Epithelial cell of umbilical artery (primary cell): ENCODE measurements at places on chromosomes 12 and 14. TPM values are rescaled to one million over a fixed set of nuclear protein-coding genes. Genes with fewer than 3 reads are reported as not detected.

SERPINA1 gene
- total RNA-seq, result not detected in 2 replicates

ARHGEF40 gene
- 7.8 and 8.7 TPM in 2 replicates for total RNA-seq

AKAP3 gene
- total RNA-seq, result 0.97 and 1.1 TPM in 2 replicates

CLEC4E gene
- total RNA-seq, result not detected in 2 replicates

UBE3B gene
- total RNA-seq, result 39.3 and 41.9 TPM in 2 replicates

CAPS2 gene
- 2.3 TPM in 2 replicates for total RNA-seq

RNF212B gene
- not detected in 2 replicates for total RNA-seq

DPY19L2 gene
- total RNA-seq, result 1.9 and 6.7 TPM in 2 replicates

CMKLR1 gene
- total RNA-seq, result not detected in 2 replicates

SLC4A8 gene
- 1.6 and 2.4 TPM in 2 replicates for total RNA-seq

CCDC85C gene
- total RNA-seq, result 15.9 and 22.3 TPM in 2 replicates

IFNG-AS1 gene
- total RNA-seq, result not detected in 2 replicates

WNT1 gene
- not detected in 2 replicates for total RNA-seq

SMIM41 gene
- not detected in 2 replicates for total RNA-seq

MANSC4 gene
- 0.32 TPM in 1 of 2 replicates, not detected in the other for total RNA-seq

ADGRD1 gene
- 0.15 TPM in 1 of 2 replicates, not detected in the other for total RNA-seq

ST8SIA1 gene
- under 0.01 TPM in 1 of 2 replicates, not detected in the other for total RNA-seq

PIWIL1 gene
- not detected in 2 replicates for total RNA-seq

HRK gene
- not detected in 2 replicates for total RNA-seq

PPP1R1A gene
- total RNA-seq, result not detected in 2 replicates

STON2 gene
- 0.32 TPM in 1 of 2 replicates, not detected in the other for total RNA-seq

DNAJC22 gene
- total RNA-seq, result 0.61 and 1.3 TPM in 2 replicates

CCDC88C gene
- total RNA-seq, result 10.1 and 17.5 TPM in 2 replicates

GDF3 gene
- 0.15 TPM in 1 of 2 replicates, not detected in the other for total RNA-seq

SIX4 gene
- total RNA-seq, result 4.4 and 4.9 TPM in 2 replicates

AQP6 gene
- total RNA-seq, result under 0.01 TPM in 1 of 2 replicates, not detected in the other

ZFHX2 gene
- total RNA-seq, result under 0.01 and 0.46 TPM in 2 replicates

RFC5 gene
- total RNA-seq, result 16.2 and 20.4 TPM in 2 replicates

OTUB2 gene
- total RNA-seq, result 0.76 and 0.97 TPM in 2 replicates

PKP2 gene
- total RNA-seq, result 5.5 and 16.0 TPM in 2 replicates

HCFC2 gene
- total RNA-seq, result 10.7 and 24.0 TPM in 2 replicates

CCDC177 gene
- total RNA-seq, result not detected in 2 replicates

NKX2-1 gene
- total RNA-seq, result not detected in 2 replicates

OAS2 gene
- 6.8 and 146 TPM in 2 replicates for total RNA-seq

SLC17A8 gene
- total RNA-seq, result not detected in 2 replicates

B4GALNT3 gene
- total RNA-seq, result not detected in 2 replicates

HOXC5 gene
- not detected in 2 replicates for total RNA-seq
